Thoracic aorta (tissue), 2 donors: ENCODE measurements at places on chromosomes 3 and 15. TPM values are rescaled to one million over a fixed set of nuclear protein-coding genes. Genes with fewer than 3 reads are reported as not detected.

The PLA2G4E gene
- not detected for total RNA-seq

The GLT8D1 gene
- 64.6 TPM for total RNA-seq

The GOLGA8S gene
- 0.14 TPM for total RNA-seq

The ALS2CL gene
- total RNA-seq = 41.7 TPM

The PXYLP1 gene
- total RNA-seq = 23.2 TPM

The PLD1 gene
- total RNA-seq = 95.2 TPM

The GPR149 gene
- total RNA-seq = not detected

The IQCF5 gene
- total RNA-seq = not detected

The KBTBD13 gene
- total RNA-seq = 0.63 TPM

The MORC1 gene
- not detected for total RNA-seq

The ZIC4 gene
- not detected for total RNA-seq

The PARP9 gene
- 38.0 TPM for total RNA-seq

The TUSC7 gene
- total RNA-seq = not detected

The ARL13B gene
- 12.6 TPM for total RNA-seq

The GOLGA6L7 gene
- total RNA-seq = not detected

The TMEM45A gene
- total RNA-seq = 21.1 TPM

The C2CD4A gene
- total RNA-seq = 1.8 TPM

The SAMMSON gene
- 25.3 TPM for total RNA-seq

The SCG5 gene
- total RNA-seq = 2.4 TPM

The FBXO40 gene
- not detected for total RNA-seq

The FEZF2 gene
- not detected for total RNA-seq

The FHIT gene
- total RNA-seq = 2.3 TPM

The KLHL40 gene
- not detected for total RNA-seq

The INKA1 gene
- total RNA-seq = 9.2 TPM
